Fibroblast of villous mesenchyme (primary cell): ENCODE measurements at places on chromosomes 2 and 18.
A peak's percentile ranks its signal among the peaks of the same experiment; 100 is the strongest.

DNA sequence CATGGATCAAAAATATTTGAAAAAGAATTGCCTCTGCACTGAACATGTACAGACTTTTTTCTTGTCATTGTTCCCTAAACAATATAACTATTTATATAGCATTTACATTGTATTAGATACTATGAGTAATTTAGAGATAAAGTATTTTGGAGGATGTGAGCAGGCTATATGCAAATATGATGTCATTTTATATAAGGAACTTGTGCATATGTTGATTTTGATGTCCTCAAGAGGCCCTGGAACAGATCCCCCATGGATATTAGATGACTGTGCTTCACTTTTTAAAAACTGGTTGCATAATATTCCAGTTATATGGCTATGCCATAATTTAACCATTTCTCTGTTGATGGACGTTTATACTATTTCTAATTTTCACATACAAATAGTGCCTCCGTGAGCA, 16.5 kb downstream of the LCLAT1 start:
- no peak for DNase-seq

DNA sequence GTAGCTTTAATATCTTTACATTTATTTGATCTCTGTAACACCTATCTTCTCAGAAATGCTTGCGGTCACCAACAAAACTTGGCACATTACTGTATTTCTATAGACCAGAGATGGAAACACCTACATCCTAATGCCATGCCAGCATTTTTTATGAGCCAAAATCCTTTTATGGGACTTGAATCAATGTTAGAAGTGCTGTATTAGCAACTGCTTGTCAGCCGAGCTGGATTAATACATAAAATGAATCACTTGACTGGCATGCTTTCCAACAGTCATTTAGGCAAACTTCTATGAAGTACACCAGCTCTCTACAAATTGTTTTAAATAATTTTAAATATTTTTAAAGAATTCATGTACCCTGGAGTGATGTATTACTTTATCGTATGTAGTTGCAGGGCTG, 272.9 kb upstream of the NRP2 start:
- DNase-seq: no peak

- no peak for DNase-seq
Observed at GRCh38 chr18:51301376-51301775, 103.9 kb upstream of the MEX3C start.

- peak; percentile 58 for DNase-seq
Observed at GRCh38 chr2:96951125-96951654, 35.2 kb downstream of the FAM178B start.

DNA sequence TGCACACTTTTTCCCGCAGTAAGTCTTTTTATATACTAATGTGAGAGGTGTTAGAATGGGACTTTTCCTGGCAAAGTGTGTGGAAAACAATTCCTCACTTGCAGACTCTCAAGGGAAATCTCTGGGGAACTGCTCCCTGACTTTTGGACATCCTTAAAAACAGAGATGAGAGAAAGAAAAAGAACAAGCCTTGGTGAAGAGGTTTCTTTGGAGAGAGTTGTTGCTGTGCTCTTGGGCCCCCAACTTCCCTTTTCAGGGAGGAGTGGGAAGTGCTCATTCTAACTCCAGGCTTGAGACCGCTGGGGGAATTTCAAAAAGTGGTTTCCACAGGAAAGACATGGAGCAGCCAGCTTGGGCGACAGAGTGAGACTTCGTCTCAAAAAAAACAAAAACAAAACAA, 142.6 kb upstream of the SPRED2 start:
- no peak for DNase-seq

GRCh38 chr2:102618452-102619413, 620 bp upstream of the SLC9A2 start:
- peak; percentile 3 for DNase-seq

DNA sequence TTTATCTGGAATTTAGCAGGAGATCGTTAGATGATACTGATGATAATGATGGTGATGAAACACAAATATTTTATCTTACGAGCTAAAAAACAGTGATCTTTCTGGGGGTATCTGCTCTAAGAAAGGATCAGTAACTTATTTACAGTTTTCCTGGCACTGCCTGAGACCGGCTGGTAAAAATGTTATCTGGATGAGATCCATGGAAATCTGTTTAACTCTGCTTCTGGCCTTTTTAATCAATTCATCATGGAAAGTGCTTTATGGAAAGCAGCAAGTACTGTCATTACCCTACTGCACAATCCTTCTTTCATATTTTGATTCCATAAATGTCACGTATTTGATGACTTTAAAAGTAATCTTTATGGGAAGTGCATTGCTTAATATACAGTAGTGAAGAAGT, 612.7 kb upstream of the GCFC2 start:
- DNase-seq: no peak

- DNase-seq: peak; percentile 56
Observed at GRCh38 chr2:47520825-47521665, 118.1 kb downstream of the MSH2 start.

GRCh38 chr2:144430722-144431391, 89.1 kb downstream of the ZEB2 start:
- peak; percentile 99 for DNase-seq

DNA sequence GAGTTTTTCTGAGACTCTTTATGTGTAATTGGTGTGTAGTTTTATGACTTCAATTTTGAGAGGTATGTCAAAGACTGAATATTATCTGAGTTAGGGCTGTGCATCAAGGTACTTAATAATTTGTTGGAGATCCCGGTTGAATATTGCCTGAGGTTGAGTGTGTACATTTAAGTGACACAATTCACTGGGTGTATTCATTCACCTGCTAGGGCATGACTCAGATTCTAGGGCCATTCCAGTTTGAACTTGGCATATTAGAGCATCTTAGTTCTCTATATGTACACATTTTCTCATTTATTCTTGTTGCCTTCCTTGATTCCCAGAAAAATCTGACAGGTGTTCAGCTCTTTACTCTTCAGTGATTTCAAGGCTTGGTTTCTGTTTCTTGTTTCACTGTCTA, 12.5 kb downstream of the MAP4K4 start:
- no peak for DNase-seq

- DNase-seq: no peak
Observed at GRCh38 chr2:149559341-149560068, 28.1 kb downstream of the MMADHC start.

GRCh38 chr18:75407468-75408437, 19.8 kb downstream of the SMIM21 start:
- peak; percentile 17 for DNase-seq

- DNase-seq: no peak
Observed at GRCh38 chr2:69383176-69383812, 3.7 kb downstream of the GFPT1 start.

DNA sequence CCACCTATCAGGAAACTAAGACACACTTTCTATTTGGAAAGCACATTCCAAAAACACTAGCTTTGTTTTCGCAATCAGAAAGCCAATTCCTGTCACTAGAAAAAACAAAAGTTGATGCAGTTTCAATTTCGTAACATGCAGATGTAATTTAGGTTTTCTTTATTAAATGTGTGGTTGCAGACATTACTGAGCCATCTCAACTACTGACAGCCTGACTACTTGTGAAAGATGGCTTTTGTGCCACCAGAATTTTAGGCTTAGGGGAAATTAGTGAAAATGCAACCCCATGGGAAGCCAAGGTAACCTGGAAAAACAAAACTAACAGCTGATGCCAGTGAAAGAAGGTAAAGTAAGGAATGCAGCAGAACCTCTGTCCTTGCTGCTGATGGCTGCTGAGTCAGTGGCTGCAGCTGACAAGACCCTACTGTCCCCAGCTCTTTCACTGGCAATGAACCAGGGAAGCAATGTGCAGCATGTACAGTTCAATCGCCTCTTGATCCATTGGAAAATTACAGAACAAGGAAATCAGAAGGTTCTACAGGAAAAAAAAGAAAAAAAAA, 34.9 kb downstream of the FEZ2 start:
- DNase-seq: peak; percentile 77
